Fibroblast of villous mesenchyme (primary cell): ENCODE measurements at places on chromosomes 5 and 9. TPM values are rescaled to one million over a fixed set of nuclear protein-coding genes. Genes with fewer than 3 reads are reported as not detected.

The ZNF483 gene
- total RNA-seq = 2.6 and 5.6 TPM in 2 replicates

The LECT2 gene
- not detected in 2 replicates for total RNA-seq

The FBP2 gene
- total RNA-seq = not detected in 2 replicates

The ZNF367 gene
- 4.8 and 5.6 TPM in 2 replicates for total RNA-seq

The ISL1 gene
- not detected in 2 replicates for total RNA-seq

The PCDHA10 gene
- under 0.01 TPM in 2 replicates for total RNA-seq

The MYORG gene
- 0.64 and 1.3 TPM in 2 replicates for total RNA-seq

The IFNA13 gene
- not detected in 2 replicates for total RNA-seq

The ALDH7A1 gene
- total RNA-seq = 28.7 and 34.5 TPM in 2 replicates

The C9 gene
- total RNA-seq = under 0.01 TPM in 1 of 2 replicates, not detected in the other

The TMC1 gene
- total RNA-seq = under 0.01 and 1.3 TPM in 2 replicates

GRCh38 chr9:19154135-19154612 lies 26.9 kb upstream of the PLIN2 start:
- peak; percentile 100 for DNase-seq

DNA sequence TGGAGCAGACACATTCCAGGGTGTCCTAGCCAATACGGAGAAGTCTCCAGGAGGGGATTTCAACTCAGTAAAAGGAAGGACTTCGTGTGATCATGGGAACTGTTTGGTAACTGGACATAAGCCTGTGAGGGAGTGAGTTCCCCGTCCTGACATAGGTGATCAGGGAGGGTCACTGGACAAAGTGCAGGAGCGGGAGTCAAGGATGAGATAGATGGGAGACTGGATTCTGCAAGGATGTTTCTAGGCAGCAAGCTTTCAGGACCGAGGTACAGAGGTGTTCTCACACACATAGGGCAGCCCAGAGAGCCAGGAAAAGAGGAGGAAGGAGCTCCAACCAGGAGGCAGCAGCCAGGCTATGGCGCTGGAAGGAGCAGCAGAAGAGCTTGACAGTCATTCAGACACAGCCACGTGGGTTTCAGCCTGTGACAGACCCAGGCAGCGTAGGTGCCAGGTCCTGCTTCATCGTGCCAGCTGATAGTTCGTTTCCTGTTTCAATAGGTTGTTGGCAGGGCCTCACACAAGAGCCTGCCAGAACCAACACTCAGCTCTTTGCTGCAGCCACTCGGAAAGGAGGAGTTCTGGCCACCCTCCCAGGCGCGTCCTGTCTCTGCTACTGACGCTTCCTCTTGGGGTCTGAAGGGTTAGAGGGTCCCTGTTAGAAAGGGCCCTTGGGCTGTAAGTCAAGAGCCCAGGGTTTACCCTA lies 84.1 kb downstream of the AMBP start:
- no peak for DNase-seq

DNA sequence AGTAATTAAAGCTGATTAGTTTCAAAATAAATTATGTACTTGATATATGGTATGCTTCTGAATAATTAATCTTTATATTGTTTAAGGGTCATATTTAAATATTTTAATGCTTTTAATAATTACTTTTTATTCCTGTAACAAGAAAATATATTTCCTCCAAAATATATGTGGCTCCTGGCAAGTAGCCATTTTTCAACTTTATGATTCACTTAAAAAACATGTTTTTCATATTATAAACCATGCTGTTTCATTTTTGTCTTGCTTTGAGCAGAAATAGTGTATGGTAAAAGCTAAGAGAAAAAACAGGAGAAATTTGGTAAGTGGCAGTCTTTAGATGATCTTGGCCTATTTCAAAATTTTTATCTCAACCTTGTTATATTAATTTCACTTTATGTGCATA lies 14.6 kb downstream of the SPATA9 start:
- peak; percentile 33 for DNase-seq

- DNase-seq = no peak
These were observed 83.5 kb upstream of the HSPA9 start for GRCh38 chr5:138658676-138659075.

- DNase-seq = no peak
These were observed 489.8 kb downstream of the SEMA5A start for GRCh38 chr5:9056046-9056445.

DNA sequence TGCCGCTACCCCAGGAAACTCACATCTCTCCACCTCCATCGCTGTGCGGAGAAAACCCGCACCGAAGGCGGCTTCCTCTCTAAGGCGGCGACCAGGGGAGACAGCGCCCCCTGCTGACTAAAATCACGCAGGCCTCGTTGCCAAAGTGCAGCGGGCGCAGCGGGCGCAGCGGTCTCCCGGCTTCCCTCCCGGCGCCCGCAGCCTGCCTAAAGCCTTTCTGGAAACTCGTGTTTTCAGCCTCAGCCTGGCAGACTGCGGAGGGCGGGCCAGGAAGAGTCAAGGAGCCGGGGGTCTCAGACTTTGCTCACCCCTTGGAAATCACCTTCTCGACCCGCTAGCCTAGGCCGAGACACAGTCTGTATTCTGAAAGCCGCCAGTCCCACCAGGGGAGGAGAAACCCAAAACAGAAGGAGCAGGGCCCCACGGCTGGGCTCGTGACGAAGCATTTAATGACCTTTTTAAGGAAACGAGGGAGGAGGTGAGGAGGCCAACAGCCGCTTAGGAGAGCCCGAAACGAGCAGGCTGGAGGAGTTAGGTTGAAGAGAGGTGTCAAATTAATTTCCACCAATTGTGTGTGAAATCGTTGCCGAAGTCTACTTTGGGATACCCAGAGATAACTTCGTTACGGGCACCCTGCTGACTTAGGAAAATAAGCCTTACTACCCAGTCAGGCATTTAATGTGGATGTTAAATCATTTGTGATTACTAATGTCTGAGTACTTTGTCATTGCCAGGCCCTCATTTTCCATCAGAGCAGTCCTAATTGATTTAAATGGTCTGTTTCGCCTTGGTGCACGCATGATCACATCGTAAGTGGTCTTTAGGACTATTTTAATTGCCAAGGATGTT lies 7.3 kb upstream of the FOXB2 start:
- DNase-seq = peak; percentile 50

DNA sequence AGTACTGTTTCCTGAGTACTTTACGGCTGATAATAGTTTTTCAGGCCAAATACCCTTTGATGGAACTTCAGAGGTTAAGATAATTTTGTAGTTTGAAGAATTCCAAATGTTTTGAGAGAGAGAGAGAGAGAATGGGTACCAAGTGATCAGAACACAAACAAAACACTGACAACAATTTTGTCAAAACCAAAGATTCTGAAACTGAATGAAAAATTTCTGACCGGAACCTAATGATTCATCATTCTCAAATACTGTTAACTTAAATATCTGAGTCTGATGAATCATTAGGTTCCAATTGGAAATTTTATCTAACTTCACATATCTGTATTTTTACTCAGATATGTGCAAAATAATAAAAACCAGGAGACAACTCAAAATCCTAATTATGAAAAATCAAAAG lies 4.0 kb downstream of the LMBRD2 start:
- no peak for DNase-seq

- DNase-seq = peak; percentile 53
These were observed 72.1 kb downstream of the PRLR start for GRCh38 chr5:35158204-35158603.

DNA sequence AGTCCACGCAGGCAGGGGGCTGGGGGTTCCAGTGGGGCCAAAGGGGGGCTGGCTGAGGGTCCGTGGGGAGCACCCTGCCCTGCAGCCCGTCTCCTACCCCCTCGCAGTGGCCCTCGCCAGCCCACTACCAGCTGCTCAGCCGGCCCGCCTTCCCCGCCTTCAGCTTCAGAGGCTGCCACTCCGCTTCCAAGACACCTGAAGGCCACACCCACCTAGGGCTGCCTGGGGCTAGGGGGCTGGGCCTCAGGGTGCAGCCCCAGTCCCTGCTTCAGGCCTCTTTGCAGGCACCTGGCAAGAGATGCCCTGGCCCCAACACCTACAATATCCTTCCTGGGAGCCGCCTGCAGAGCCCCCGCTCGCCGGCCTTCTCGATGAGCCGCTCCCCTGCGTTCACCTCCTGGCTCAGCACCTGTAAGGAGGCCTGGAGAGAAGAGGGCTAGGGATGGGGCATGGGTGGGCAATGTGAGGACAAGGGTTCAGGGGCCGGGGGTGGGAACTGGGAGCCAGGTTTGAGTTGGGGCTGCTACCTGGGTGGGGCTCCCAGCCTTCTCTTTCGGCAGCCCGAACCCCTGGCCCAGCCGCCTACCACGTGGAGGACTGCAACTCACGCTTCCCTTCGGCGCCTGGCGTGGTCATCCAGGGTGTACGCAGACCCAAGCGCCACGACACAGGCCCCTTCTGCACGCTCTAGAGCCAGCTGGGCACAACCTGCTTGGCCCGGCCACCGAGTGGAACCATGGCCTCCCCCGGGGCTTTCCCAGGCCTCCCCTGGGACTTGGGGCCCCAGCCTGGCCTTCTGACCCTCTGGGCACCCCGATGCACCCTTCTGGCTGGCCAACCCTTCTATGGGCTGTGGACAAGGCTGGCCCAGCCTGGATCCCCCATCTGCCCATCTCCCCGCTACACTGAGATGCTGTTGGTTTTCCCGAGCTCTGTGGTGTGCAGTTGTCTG lies 1.7 kb downstream of the STPG3 start:
- DNase-seq = no peak

GRCh38 chr5:120464627-120465435 lies 731 bp downstream of the PRR16 start:
- peak; percentile 70 for DNase-seq

GRCh38 chr9:120385606-120386389 lies 194.2 kb downstream of the CDK5RAP2 start:
- no peak for DNase-seq

DNA sequence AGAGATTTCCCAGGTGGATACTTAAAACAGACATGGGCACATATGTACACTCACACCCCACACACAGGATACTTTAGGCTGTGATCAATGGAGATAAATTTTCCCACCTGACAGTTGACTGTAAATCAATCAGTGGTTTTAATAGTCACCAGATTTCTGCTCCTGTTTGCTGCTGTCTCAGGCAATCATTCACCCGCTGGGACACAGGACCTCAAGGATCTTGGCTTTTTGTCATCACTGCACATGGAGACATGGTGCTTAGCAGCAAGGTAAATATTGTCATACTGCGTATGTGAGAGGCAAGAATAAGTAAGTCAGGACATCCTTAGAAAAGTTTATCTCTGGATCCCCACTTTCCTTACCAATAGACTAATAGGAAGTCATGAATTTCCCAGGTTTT lies 60.8 kb upstream of the KLF9 start:
- DNase-seq = no peak

DNA sequence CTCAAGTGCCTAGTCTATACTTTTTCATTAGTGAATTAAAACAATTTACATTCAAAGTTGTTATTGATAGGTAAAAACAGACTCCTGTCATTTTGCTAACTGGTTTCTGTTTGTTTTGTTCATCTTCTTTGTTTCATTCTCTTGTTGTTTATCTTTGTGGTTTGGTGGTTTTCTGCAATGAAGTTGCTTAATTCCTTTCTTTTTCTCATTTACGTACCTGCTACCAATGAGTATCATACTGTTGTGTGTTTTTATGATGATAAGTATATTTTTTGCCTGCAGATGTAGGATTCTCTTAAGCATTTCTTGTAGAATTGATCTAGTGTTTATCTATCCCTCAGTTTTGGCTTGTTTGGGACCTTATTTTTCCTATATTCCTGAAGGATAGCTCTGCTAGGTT lies 2230.0 kb downstream of the MAT2B start:
- no peak for DNase-seq

GRCh38 chr9:25677301-25678146 lies 720 bp downstream of the TUSC1 start:
- DNase-seq = peak; percentile 26

DNA sequence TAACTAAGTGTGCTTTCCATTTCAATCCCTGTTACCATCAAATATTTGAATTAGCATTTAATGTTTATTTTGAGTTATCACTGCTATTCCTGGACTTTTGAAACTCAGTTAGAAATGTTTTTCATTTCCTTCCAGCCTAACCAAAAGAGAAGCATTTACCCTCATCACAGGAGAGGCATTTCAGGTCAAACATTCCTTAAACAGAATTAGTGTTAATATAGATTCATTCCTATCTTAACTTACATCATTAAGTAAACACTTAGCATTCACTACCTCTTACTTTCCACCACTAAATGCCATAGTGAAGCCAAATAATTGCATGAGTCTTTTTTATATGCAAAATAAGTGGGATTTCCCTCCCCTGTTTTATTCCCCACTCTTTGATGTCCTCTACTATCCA lies 136.6 kb upstream of the OR13F1 start:
- no peak for DNase-seq

GRCh38 chr9:114085387-114085789 lies 7.3 kb upstream of the AMBP start:
- DNase-seq = no peak

DNA sequence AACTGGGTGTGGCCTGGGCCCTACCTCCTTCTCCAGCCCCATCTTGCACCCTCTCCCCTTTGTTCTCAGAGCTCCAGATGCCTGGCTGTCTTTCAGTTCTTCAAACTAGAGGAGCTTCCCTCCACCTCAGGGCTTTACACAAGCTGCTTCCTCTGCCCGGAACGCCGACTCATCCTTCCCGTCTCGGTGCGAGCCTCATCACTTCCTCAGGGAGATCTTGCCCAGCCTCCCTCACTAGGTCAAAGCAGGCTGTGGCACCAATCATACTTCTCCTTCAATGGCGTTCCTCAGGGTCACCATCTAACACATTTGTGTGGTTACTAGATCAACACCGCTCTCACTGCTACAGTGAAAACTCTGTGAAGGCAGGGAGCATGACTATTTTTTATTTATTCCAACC lies 56.2 kb upstream of the ZSWIM6 start:
- DNase-seq = peak; percentile 62

DNA sequence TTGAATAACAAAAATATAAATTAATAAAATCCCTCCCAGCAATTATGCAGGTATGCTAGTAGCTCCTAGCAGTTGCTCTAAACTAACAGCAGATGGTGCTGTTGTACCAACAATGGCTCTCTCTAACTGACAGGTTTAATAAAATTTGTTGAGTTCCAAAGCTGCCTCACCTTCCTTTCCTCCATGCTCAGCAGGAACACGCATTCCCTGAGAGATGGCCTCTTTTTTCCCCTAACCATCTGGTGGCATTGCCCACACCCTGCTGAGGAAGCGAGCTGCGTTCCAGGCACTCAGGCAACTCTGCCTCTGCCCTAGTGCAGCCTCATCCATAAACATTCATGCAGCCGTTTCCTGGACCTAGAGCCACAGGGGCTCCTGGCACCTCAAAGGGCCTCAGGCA lies 106.2 kb downstream of the KLHL3 start:
- peak; percentile 50 for DNase-seq

DNA sequence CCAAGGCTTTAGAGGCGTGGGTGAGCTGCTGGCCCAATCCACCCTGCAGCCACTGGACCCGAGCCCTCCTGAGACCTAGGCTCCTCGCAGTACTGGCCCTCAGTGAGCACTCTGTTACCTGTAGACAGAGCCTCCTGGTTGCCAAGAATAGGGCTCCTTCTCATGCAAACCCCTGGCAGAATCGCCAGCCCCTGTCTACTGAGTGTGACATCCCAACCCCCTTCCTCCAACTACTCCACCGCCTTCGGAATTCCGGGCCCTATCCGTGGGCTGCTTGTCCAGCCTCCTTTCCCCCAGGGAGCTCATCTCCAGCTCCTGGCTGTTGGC lies 23.8 kb upstream of the COL5A1 start:
- DNase-seq = no peak

GRCh38 chr5:52895075-52895474 lies 94.1 kb upstream of the ITGA2 start:
- DNase-seq = peak; percentile 71
